ENCODE measurements at places on chromosomes 1 and 21.

DNA sequence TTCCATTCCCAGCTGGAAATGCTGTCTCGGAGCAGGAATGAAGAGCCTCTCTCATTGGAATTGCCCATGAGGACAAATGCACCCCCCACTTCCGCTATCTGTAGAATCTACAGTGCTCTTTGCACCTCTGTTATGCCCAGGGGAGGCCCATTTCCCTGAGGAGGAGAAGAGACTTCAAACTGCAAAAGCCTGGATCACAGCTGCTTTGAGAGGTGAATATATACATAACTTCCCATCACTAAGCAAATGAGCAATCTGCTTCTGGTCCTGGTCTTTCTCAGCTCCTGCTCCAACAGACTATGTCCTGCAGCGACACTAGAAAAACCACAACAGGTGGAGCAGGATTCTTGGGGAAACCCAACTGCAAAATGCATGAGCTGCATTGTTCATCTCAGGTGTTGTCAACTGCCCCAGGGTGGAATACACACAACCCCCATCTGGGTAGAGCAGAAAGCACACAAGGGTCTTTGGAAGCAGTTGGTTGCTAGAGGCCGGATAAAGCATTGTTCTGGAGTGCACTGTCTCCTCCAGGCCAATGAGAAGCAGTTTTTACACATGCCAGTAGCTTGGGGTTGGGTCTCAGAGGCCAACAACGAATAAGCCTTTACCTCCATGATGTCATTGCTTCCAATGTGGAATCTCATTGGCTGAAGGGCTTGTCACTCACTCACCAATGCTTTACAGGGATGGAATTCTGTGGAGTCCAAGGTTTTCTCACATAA, 67.7 kb upstream of the RAB4A start:
- DNase-seq = no peak

- DNase-seq = no peak
Measured at GRCh38 chr1:184258525-184258924, 128.3 kb upstream of the C1orf21 start.

DNA sequence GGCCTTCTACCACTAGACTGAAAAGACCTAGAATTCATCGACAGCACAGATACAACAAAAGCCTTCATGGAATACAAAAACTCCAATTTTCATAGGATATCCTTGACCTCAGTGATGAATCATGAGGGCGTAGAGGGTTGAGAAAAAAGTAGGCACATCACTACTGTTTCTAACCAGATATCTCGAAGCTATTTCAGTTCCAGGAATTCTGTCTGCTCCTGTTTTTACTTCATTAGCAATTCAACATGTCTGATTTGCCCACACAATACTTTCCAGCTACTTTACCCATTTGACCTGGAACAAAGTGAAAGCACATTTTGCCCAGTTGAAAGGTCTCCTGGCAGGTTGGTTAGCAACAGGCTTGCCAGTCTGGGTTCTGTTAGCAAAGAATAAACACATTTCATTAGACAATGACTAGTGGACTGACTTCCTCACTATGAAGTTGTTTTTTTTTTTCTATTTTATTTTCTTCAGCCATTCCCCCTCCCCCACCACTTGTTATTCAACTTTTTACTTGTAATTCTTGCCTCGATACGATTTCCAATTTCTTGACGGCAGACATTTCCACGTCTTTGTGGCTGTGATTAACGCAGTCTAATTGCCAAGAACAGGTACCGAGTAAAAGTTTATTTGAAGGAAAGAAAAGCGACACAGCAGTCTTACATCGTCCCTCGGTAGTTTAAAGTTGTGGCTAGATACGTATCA, 4.0 kb upstream of the ZBTB18 start:
- peak; percentile 29 for DNase-seq

DNA sequence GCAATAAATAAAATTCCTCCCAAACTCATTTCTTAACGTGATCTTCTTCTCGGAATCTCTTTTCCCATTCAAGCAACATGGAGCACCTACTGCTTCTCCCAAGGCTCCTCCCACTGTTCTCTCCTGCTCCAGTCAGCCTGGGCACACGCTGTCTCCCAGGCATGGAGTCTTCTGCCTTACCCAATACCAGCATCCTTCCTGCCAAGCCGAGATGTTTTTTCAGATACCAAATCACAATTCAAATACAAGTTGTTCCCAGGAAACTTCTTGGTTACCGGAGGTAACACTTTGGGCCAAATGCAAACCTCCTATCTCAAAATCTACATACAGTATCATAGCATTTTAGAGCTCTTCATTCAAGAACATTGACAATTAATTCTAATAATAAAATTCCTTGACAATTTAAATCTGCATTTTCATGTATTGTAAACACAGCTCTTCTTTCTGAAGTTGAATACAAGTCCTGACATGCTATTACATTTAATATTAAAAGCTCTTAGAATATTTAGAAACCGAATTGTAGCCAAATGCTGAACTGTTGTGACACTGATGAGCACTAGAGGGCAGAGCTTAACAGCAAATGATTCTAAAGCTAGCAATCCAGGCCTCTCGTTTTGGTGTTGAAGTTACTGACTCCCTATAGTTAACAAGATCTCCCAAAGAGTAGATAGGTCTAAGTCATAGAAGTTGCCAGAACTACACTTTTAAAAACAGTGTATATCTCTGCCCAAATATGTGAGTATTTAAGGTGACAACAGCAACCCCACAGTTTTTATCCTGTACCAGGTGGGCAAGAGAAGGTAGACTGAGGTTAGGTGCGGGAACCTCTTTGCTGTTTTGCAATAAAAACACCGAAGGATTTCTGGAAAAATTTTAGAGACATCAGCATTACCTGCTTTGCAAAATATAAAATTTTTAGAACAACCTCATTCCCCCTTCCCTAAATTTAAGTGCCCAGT, 52.3 kb downstream of the BCAR3 start:
- no peak for DNase-seq

- DNase-seq = peak; percentile 71
Measured at GRCh38 chr1:108072212-108072611, 107.2 kb upstream of the VAV3 start.

All from bone marrow (tissue), 2 donors.